ENCODE measurements at places on chromosomes 2 and 18. TPM values are rescaled to one million over a fixed set of nuclear protein-coding genes. Genes with fewer than 3 reads are reported as not detected.

HAT1 gene
- 47.1 TPM for total RNA-seq

MAIP1 gene
- 21.4 TPM for total RNA-seq

COL3A1 gene
- 2,175 TPM for total RNA-seq

ITGB6 gene
- total RNA-seq = not detected

ZNF521 gene
- total RNA-seq = 174 TPM

MPP4 gene
- total RNA-seq = 2.2 TPM

LAMA1 gene
- 11.0 TPM for total RNA-seq

Data from articular chondrocyte of knee joint (primary cell).